Activated CD8-positive, alpha-beta memory T cell treated with anti-CD3 and anti-CD28 coated beads, Interleukin-2, amount 50 U/mL, for 48 hours (primary cell): ENCODE measurements at places on chromosomes 13 and 19.

- no peak for DNase-seq
These were observed 3.1 kb downstream of the SLITRK5 start for GRCh38 chr13:87674247-87674738.

GRCh38 chr19:38658462-38659306, 11.2 kb downstream of the ACTN4 start:
- no peak for DNase-seq

DNA sequence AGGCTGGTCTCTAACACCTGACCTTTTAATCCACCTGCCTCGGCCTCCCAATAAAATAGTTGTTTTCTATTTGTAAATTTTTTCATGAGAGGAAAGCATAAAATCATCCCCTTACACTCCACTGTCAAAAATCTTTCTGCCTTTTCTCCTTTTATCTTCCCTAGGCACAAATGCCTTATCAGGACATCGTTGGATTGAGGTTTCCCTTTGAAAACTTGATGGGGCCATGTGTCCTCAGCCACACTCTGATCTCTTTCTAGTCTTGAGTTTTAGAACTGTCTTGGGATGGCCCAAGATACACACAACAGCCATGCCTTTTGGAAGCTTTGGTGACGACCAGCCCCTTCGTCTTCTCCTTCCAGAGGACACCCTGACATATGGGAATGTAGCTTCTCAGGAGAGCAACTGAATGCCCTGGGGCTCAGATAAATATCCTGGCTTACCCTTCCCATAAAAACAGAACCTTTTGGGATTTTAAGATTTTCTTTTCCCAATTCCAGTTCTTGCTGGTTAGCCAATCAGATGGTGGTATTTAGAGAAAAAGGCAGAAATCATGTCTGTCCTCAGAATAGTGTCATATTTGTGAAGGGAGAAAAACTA, 112.4 kb downstream of the ZNF429 start:
- DNase-seq, result no peak

DNA sequence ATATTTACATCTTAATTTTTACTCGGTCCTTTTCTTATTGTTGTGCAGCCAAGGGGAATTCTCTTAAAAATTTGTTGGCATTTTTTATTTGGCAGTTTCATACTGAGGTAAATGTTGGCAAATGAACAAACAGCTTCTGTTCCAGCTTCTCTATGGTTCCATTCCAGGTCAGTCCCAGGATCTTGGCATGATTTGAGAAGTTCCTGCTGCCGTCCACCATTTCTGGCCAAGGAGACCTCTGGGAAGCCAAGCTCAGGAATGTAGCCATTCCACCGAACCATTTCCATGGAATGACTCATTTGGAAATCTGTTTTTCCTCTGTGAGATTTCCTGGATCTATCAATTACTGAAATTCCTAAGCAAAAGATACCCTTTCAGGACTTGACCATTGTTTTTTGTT, 43.9 kb downstream of the SLC10A2 start:
- no peak for DNase-seq

GRCh38 chr19:17086834-17087233, 11.3 kb downstream of the MYO9B start:
- no peak for DNase-seq

DNA sequence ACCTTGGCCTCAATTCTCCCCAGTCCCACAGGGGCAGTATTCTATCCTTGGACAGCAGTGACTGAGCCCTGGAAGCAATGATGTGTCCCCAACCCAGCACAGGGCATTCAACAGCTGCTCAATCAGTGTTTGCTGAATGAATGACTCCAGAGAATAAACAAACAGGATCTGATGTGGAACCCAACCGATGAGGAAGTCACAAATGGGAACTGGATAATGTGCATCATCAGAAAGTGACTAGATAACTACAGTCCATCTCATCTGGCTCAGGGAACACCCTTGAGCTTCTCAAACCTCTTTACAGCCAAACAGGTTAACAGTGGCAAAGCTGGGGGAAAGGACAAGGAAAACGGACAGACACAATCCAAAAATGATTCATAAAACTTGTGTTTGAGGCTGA, 8.2 kb downstream of the SLC25A30 start:
- DNase-seq, result no peak

DNA sequence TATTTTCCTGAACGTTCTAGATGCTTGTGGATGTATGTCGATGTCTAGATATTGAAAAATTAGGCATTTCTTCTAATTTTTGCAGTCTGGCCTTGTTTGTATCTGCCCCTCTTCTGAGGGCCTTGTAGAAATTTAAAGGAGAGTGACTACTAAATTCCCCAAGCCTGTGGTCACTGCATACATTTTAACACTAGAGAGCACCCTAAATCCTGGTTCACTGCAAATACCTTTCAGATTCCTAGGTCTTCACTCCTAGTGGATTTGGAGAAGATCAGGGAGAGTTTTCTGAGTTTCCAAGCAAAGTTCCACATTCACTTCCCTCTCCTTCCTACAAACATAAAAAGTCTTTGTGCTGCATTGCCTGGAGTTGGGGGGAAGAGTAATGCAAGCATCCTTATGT, 1272.5 kb downstream of the OLFM4 start:
- no peak for DNase-seq

DNA sequence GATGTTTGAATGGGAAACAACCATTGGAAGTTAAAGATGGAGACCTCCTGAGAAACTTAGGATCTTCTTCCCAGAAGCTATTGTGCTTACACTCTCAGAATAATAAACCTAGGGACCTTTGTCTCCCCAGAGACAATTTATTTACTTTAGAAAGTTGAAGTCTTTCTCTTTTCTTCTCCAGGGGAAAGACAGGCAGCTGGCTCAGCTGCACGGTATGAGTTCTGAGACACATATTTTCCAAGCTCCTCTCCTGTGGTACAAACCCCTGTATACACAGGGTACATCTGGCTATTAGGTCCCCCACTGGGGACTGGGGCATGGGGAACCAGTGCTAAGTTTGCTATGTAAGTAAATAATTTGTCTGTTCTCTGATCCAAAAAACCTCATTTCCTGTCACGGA, 67.5 kb upstream of the POSTN start:
- no peak for DNase-seq
